ENCODE measurements at places on chromosomes 5 and 9. TPM values are rescaled to one million over a fixed set of nuclear protein-coding genes. Genes with fewer than 3 reads are reported as not detected.

GRCh38 chr5:179254638-179255271 is 90.5 kb downstream of the ADAMTS2 start:
- DNase-seq: no peak

GRCh38 chr9:78118742-78119473 is 87.3 kb upstream of the GNAQ start:
- no peak for DNase-seq

GRCh38 chr5:174718880-174719610 is 5.3 kb upstream of the MSX2 start:
- no peak for DNase-seq

- DNase-seq: peak; percentile 38
Observed at GRCh38 chr5:174972291-174972690, 247.9 kb downstream of the MSX2 start.

DNA sequence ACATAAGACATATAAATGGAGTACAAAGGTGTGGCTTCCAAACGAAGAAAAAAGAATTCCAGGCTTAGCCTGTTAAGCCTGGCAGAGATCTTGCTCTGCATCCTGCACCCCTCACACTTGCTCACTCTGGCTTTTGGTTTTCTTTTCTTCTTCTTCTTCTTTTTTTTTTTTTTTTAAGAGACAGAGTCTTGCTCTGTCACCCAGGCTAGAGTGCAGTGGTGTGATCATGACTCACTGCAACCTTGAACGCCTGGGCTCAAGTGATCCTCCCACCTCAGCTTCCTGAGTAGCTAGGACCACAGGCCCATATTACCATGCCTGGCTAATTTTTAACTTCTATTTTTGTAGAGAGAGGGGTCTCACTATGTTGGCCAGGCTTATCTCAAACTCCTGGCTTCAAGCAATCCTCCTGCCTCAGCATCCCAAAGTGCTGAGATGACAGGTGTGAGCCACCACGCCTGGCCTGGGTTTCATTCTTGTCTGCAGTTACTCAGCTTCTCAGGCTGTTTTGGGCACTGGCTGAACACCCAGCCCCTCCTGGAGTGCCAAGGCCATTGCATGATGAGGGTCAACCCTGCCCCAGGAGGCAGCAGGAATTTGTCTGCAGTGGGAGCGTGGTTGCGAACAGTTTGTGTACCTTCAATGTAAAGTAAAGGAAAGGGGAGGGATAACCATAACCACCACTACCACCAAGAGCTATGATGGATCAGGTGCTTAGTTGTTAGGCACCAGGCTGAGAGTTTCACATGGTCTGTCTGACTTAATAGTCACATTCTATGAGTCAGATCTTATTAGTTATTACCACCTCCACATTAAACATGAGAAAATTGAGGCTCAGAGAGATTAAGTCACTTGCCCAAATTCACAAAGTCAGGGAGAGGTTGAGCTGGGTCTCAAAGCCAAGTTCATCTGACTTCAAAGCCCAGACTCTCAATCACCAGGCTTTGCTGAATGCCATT is 219.2 kb upstream of the PANK3 start:
- DNase-seq: no peak

- DNase-seq: no peak
Observed at GRCh38 chr9:6930827-6931226, 173.1 kb downstream of the KDM4C start.

GRCh38 chr9:123996731-123997421 is 14.7 kb upstream of the LHX2 start:
- peak; percentile 52 for DNase-seq

DNA sequence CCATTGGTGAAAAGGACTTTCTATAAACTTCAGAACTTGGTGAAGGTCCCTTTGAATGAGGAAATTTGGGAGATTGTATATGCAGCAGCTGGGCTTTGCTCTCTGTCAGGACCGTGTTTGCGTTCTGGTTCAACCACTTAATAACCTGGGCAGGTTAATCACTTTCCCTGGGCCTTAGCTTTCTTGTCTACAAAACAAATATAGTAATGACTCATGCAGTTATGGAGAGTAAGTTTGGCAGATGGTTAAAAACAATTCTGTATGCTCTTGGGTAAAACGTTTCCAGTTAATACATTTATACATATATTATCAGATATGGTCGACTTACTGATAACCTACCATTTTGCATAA is 197.0 kb downstream of the ARHGEF28 start:
- peak; percentile 24 for DNase-seq

DNA sequence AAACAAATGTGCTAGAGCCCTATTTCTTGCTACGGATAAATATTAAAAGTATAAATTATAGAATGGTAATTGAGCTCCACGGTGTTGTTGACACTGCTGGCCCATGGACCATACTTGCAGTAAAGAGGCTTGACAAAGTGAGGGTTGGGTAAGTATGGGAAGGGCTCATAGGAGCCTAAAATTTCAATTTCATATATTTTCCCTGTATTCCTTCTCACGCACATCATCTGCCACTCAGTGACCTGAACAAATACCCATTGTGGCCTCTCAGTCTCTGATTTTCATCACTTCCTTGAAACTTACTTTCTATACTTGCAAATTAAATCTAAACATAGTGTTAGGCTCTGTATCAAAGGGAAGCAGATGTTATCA is 116.5 kb downstream of the PIK3R1 start:
- no peak for DNase-seq

DNA sequence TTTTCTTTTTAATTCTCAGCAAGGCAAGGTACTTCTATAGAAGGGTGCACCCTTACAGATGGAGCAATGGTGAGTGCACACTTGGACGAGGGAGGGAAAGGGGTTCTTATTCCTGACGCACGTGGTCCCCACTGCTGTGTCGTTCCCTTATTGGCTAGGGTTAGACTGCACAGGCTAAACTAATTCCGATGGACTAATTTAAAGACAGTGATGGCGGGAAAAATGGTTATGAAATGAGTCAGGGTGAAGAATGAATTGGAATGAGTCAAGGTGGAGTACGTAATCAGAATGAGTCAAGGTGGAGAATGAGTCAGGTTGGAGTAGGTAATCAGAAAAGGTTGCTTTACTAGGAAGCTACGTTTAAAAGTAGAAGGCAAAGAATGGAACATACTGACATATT is 2.1 kb upstream of the HMGCS1 start:
- no peak for DNase-seq

DNA sequence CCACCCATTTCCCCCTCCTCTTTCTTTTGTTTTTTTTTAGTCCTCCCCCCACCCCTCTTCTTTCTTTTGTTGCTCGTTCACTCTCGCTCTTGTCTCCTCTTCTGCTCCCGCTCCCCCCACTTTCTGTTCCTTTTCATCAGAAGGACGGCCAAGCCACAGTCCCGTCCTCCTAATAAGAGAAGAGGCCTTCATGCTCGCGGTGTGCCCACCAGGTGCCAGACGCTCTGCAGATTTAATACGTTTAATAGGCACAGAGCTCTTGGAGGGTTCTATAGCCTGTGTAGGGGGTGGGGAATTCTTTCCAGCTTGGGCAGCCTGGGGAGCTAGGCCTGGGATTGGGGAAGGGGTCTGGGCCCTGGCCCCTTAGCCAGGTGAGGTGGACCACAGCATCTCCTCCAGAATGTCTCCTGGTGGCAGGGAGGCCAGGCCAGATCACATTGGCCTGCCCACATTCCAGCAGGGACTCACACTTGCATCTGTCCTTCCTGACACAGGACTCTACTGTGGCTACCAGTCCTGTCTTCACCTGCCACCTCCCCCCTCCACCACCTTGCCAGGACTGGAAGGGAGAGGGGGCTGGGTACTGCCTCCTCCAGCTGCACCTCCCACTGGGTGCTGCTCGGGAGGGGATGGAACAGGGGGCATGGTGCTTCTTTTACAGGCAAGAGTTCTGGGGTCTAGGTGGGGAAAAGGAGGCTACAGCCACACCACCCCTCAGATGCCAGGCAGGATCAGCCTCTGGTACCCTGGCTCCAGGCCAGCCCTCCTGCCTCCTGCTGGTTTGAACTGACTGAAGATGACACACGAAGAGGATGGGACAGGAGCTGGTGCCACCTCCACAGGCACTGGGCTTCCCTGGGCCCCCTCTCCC is 6.1 kb upstream of the BARX1 start:
- no peak for DNase-seq

- DNase-seq: no peak
Observed at GRCh38 chr5:141149812-141150211, at the start of gene PCDHB6. Gene PCDHB6, plus strand, starts transcription at chr5:141150057. Its CDS starts 201 bp downstream, at chr5:141150258.

GRCh38 chr5:62271370-62271769 is 34.6 kb upstream of the KIF2A start:
- no peak for DNase-seq

DNA sequence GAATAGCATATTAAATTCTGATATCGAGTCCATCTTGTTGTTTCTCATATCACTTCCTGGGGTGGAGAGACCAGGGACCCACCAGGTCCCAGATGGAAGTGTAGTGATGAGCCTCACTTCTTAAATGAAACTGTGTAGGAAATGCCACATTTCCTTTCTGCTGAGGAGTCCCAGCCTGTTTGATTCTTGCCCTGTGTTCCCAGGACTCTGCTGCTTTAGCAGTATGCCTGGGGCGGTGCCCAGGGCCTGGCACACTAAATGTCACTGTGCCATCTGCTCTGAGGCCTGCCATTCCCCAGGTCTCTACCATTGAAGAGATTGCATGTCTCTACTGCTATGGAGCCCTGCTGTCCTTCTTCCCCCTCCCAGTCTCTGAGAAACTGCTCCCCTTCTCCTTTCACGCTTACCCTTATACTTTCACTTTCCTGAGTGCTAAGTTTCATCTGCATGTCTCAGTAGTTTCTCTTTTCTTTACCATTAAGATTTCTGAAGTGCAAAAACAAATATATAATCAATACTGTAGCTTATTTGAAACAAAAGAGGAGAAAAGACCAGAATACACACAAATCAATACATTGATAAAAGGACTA is 260.4 kb downstream of the GABRB2 start:
- DNase-seq: no peak

DNA sequence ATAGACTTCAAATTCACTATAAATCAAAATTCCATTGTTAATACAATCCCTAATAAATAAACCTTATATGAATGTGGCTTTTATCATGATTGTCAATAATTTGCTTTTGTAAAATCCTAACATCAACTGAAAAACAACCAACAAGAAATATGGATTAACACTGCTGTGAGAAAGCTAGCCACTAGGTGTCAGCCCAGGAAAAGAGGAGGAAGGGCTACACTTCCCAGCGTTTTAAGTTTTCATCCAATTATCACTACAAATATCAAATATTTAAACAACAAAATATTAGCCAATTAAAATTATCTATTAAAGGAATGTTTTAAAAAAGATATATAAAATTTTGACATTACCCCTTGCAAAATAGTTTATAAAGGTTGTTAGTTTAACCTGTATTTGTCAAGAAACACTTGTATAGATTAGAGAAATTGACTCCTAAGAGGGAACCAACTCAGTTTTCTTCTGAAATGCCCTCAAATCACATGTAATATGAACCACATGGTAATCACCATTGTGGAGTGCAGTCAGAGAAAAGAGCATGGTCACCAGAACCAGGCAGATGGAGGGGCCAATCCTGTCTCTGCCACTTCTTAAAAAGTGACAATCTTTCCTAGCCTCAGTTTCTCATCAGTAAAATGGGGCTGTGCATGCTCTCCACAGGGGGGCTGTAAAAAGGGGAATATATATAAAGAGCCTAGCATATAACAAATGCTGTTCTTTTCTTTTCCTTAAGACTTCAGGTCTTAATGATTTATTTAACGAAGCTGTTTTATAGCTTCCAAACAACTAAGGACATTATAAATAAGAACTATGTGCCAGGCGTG is 188.2 kb downstream of the CRB2 start:
- DNase-seq: peak; percentile 62

DNA sequence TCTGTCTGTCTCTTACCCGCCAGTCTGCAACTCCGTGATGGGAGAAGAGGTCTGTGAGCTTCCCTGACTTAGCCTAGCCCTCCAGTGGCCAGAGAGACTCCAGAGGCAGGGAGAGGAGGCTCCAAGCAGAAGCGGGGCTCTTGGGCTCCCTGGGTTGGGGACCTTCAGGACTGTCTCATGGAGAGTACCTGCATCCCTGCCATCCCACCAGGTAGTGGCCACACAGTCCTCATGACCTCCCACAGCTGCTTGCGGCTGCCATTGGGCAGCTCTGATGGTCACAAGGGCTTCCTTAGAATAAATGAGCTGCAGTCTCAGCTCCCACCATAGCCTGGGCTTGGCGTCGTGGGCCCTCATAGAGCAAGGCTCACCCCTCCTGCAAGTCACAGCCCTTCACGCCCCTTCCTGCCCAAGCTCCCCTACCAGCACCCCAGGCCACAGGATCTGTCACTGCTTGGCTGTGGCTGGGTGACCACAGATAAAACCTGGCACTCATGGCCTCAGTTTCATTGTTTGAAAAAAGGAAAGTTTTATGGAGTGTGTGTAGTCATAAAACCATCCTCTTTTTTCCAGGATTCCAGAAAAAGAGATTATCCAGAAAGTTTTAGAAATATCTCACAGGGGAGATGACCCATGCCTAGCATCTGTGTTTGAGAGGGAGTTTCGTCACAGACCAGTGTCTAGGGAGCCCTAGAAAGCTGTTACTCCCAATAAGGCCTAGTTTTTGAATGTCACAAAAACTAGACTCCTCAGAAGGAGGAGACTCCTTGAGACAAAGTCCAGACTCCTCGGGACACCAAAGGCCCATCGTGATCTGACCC is 48.4 kb downstream of the PPARGC1B start:
- DNase-seq: no peak

DNA sequence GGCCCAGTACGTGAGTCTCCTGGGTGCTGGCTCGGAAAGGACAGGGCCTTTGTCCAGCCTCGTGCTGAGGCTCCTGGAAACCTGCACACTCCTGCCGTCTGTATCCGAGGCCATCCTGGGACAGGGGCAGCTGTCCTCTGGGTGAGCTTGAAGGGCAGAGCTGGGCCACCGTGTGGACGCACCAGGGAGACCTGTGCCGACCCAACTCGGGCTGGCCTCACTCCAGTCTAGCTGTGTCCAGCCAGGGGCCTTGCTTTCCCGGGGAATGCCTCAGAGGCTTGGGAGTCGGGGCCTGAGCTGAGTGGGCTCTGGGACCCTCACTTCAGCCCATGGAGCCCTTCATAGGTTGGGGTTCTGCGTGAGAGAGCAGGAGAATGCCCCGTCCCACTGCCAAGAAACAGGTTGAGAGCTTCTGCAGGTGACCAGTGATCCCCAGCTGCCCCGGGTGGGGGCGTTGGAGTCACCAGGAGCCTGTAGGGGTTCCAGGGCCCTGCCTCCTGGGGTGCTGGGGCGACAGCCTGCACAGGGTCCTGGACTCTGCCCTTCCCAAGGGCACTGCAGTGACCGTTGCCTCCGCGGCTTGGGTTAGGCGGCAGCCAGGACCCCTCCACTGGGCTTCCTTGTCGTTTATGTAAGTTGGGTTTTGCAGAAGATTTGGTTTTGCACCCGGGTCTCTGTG is 60.1 kb downstream of the COL5A1 start:
- no peak for DNase-seq

The ZFP2 gene
- polyA plus RNA-seq: 3.1 TPM

The SLC6A19 gene
- 69.3 TPM for polyA plus RNA-seq

The ANXA2R gene
- 2.0 TPM for polyA plus RNA-seq

The ARID3C gene
- polyA plus RNA-seq: not detected

The CDC23 gene
- polyA plus RNA-seq: 17.6 TPM

The IRX4 gene
- not detected for polyA plus RNA-seq
